Hepatocyte (in vitro differentiated cells): ENCODE measurements at places on chromosomes 6 and 20. TPM values are rescaled to one million over a fixed set of nuclear protein-coding genes. Genes with fewer than 3 reads are reported as not detected.

Gene NRSN1
- total RNA-seq, result not detected in 2 replicates

- peak overlapping the region; percentile 22 for H3K4me3 ChIP-seq
- peak overlapping the region; percentile 59 for H3K27ac ChIP-seq
- no peaks in the 10 kb centered on the region for H3K36me3 ChIP-seq
Measured at GRCh38 chr6:29976253-29976587, 33.9 kb downstream of the HLA-A start.

Gene MUC21
- total RNA-seq, result not detected in 2 replicates

GRCh38 chr6:125498606-125499005, 196.8 kb upstream of the HDDC2 start:
- no peak overlapping the region for H3K27ac ChIP-seq
- H3K4me1 ChIP-seq, result no peaks in the 10 kb centered on the region
- H3K27me3 ChIP-seq, result no peaks in the 10 kb centered on the region
- no peak overlapping the region for H3K4me3 ChIP-seq
- no peaks in the 10 kb centered on the region for H3K36me3 ChIP-seq
- DNase-seq, result no peak
